Smooth muscle cell of the umbilical artery (primary cell): ENCODE measurements at places on chromosomes 3 and 15. TPM values are rescaled to one million over a fixed set of nuclear protein-coding genes. Genes with fewer than 3 reads are reported as not detected.

Gene IGDCC3
- total RNA-seq: not detected in 2 replicates

Gene RASGRP1
- 0.59 and 0.88 TPM in 2 replicates for total RNA-seq

Gene TGM4
- total RNA-seq: not detected in 2 replicates

Gene P2RY12
- not detected in 2 replicates for total RNA-seq

Gene SERPINI1
- 5.6 and 7.1 TPM in 2 replicates for total RNA-seq

Gene TTC21A
- total RNA-seq: 3.0 and 3.5 TPM in 2 replicates

Gene TRH
- not detected in 2 replicates for total RNA-seq

Gene C3orf80
- 3.6 and 7.1 TPM in 2 replicates for total RNA-seq

Gene PLCB2
- total RNA-seq: 0.28 TPM in 1 of 2 replicates, not detected in the other

Gene TM6SF1
- 2.5 and 5.0 TPM in 2 replicates for total RNA-seq

Gene SYNPR
- not detected in 2 replicates for total RNA-seq

Gene LRRIQ4
- total RNA-seq: not detected in 2 replicates

Gene GOLGA8J
- not detected in 2 replicates for total RNA-seq

Gene DLEC1
- under 0.01 and 0.09 TPM in 2 replicates for total RNA-seq

Gene SERINC4
- total RNA-seq: not detected in 2 replicates

Gene IQCH
- 4.2 and 4.7 TPM in 2 replicates for total RNA-seq
